ENCODE measurements at places on chromosomes 5 and 9.

- DNase-seq: no peak
These were observed 2.7 kb upstream of the TRAF1 start for GRCh38 chr9:120929229-120929791.

- no peak for DNase-seq
These were observed 4.4 kb upstream of the GLIPR2 start for GRCh38 chr9:36132086-36132485.

DNA sequence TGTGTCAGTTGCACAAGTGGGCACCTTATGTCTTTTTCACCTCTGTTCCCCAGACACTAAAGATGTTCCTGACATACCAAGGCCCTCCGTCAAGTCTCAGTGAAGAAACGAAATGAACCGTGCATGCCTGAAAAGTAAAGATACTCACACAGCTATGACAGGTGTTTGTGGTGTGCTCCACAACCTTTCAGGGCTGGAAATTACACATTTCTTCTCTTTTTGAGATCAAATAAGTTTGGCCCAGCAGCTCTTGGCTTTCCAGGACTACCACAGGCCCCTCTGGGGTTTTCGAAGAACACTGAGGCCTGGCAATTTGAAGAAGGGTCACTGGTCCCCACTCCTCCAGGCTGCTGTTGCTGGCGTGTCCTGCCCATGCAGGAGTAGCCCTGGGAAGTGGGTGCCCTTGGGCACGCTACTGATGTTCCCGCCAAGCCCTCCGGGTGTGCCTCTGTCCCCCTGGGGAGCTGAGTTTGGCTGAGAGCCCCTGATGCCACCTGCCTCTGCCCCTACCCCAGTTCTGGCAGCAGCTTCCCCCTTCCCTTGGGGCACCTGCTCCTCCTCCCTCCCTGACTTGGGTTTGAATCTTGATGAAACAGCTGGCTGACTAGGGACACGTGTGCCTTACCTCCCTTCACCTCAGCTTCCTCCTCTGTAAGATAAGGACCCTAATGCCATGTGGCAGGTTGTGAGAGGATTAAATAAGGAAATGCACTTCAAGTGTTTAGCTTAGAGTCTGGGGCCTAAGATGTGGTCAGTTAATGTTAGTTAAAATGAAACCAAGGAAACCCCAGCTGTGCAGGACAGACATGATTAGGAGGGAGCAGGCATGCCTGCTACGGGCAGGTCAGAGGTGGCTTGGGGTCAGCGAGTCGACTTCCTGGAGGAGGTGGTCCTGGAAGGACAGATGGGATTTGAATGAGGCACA lies 49.1 kb upstream of the GADD45G start:
- peak; percentile 48 for DNase-seq

GRCh38 chr5:114450437-114450836 lies 88.6 kb downstream of the KCNN2 start:
- DNase-seq: no peak

DNA sequence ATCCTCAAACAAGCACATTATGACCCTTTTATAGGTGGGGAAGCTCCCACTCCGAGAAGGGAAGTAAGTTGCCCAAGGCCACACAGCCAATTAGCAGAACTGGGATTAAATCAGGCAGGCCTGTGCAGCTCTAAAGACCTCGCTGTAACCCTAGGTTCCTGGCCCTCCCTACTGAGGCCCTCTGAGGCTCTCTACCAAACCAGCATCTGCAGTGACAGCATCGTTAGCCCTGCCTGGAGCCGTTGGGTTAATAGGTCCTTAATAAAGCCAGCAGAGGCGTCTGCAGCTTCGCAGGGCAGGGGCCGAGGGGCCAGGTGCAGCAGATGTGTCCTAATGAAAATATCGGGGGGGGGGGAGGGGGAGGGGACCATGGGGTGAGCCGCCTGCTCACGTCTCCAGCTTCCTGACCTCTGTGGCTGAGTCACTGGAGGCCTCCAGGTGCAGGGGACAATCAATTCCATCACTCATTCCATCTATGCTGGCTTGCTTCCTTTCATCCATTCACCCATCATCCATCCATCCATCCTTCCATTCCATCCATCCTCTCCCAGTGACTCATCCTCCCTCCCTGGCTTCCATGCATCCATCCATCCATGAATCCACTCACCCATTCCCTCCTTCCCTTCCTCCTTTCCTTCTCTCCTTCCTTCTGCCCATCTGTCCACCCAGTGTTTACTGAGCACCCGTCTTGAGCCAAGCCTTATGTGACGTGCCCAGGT lies 203.9 kb downstream of the C9orf50 start:
- no peak for DNase-seq
